BJ (cell line): ENCODE measurements at places on chromosomes 11 and 22. TPM values are rescaled to one million over a fixed set of nuclear protein-coding genes. Genes with fewer than 3 reads are reported as not detected.

Gene PKNOX2
- 0.02 TPM in 1 of 2 replicates, not detected in the other for polyA plus RNA-seq

Gene RNH1
- polyA plus RNA-seq: 139 and 260 TPM in 2 replicates

Gene MYBPC3
- polyA plus RNA-seq: not detected in 2 replicates

Gene OR5W2
- not detected in 2 replicates for polyA plus RNA-seq

Gene OR52E8
- not detected in 2 replicates for polyA plus RNA-seq

Gene BARX2
- not detected in 2 replicates for polyA plus RNA-seq

Gene RFPL1
- polyA plus RNA-seq: not detected in 2 replicates

Gene NPAS4
- 0.43 and 0.72 TPM in 2 replicates for polyA plus RNA-seq

Gene STIP1
- 139 and 150 TPM in 2 replicates for polyA plus RNA-seq

Gene FAM180B
- polyA plus RNA-seq: not detected in 2 replicates

Gene KRTAP5-2
- polyA plus RNA-seq: not detected in 2 replicates

Gene PHLDA2
- polyA plus RNA-seq: 12.8 and 13.7 TPM in 2 replicates

Gene MOV10L1
- 5.8 and 6.6 TPM in 2 replicates for polyA plus RNA-seq

Gene EI24
- polyA plus RNA-seq: 72.1 and 114 TPM in 2 replicates

Gene P2RX6
- polyA plus RNA-seq: 1.2 and 2.0 TPM in 2 replicates

Gene OR56A1
- polyA plus RNA-seq: not detected in 2 replicates

Gene C11orf52
- 2.7 and 2.9 TPM in 2 replicates for polyA plus RNA-seq

Gene OR2D2
- polyA plus RNA-seq: 0.06 and 0.13 TPM in 2 replicates

Gene CDON
- 1.5 TPM in 2 replicates for polyA plus RNA-seq

Gene CEP57
- 18.3 and 27.9 TPM in 2 replicates for polyA plus RNA-seq

Gene C11orf21
- polyA plus RNA-seq: not detected in 2 replicates

Gene ABCG4
- 0.06 and 0.17 TPM in 2 replicates for polyA plus RNA-seq

Gene UBQLNL
- 0.25 and 0.31 TPM in 2 replicates for polyA plus RNA-seq

Gene RAPSN
- polyA plus RNA-seq: 0.10 and 0.12 TPM in 2 replicates

Gene GDPD4
- not detected in 2 replicates for polyA plus RNA-seq

Gene MRGPRE
- not detected in 2 replicates for polyA plus RNA-seq

Gene KRTAP5-9
- 0.09 TPM in 1 of 2 replicates, not detected in the other for polyA plus RNA-seq

Gene C22orf42
- not detected in 2 replicates for polyA plus RNA-seq

Gene ARL2
- 117 and 141 TPM in 2 replicates for polyA plus RNA-seq

Gene RIBC2
- 0.58 and 1.0 TPM in 2 replicates for polyA plus RNA-seq

Gene SPDYC
- not detected in 2 replicates for polyA plus RNA-seq
